ENCODE measurements at places on chromosomes 12 and 14.

GRCh38 chr12:100238801-100239200 is 28.1 kb downstream of the DEPDC4 start:
- DNase-seq, result no peak

DNA sequence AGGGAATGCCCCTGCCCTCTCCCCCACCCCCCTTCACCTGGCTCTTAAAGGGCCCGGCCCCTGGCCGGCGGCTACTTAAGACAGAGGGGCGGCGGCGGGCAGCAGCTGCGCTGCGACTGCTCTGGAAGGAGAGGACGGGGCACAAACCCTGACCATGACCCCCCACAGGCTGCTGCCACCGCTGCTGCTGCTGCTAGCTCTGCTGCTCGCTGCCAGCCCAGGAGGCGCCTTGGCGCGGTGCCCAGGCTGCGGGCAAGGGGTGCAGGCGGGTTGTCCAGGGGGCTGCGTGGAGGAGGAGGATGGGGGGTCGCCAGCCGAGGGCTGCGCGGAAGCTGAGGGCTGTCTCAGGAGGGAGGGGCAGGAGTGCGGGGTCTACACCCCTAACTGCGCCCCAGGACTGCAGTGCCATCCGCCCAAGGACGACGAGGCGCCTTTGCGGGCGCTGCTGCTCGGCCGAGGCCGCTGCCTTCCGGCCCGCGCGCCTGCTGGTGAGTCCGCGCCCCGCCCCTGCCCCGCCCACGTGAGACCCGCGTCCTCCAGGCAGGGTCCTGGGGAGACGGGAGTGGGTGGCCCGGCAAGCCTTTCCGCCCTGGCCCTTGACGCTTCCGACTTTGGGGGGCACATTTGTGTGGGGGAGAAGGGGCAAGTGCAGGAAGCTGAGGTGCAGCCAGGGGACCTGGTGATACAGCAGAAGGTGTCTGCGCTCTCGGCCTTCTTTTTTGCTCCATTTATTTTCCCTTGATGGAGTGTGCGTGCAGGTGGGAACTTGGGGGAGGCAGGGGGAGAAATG is at the start of gene IGFBP6:
Gene IGFBP6, plus strand, starts transcription at position 104 of the 790 bp plus-strand sequence. Its CDS starts 51 bp downstream, at position 155.
- peak; percentile 51 for DNase-seq

- no peak for DNase-seq
These were observed 275.0 kb upstream of the ATP2B1 start for GRCh38 chr12:89983622-89984021.

GRCh38 chr12:14314801-14315200 is 50.7 kb upstream of the ATF7IP start:
- DNase-seq, result no peak

- DNase-seq, result no peak
These were observed 12.4 kb downstream of the MTERF2 start for GRCh38 chr12:106974511-106974910.

DNA sequence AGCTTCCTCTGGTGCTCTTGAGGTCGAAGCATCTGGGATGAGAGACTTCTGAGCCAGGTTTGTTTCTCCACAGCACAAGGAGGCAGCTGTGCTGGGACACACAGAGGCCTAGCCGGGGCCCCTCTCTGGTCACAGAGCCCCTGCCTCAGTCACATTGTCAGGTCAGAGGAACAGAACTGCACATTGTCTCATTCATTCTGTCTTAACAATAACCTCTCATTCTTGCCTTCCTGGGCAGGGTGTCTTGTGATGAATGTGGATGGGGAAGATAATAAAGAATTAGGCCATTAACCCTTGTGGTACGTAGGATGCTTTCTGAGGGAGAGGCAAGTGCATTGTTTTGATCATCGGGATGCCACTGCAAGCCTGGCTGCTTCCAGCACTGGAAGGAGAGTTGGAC is 29.8 kb downstream of the FNTB start:
- DNase-seq, result no peak

GRCh38 chr12:128795530-128796361 is 28.0 kb downstream of the SLC15A4 start:
- no peak for DNase-seq

- DNase-seq, result no peak
These were observed 24.4 kb upstream of the FBRSL1 start for GRCh38 chr12:132465269-132466190.

DNA sequence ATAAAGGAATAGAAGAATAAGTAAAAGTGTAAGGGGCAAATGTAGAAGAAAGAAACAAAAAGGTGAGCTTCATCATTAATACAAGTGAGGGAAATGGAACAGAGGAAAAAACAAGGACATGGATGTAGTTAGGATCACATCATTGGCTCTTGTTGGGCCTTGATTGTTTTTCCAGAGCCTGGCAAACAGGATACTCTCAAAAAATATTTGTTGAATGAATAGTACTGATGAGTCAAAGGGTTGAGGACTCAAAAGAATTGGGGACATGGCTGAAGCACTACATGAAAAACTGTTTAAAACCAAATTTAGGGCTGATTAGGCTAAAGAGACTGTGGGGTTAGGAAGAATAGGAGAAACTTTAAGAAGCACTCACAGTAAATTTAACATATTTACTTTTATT is 11.4 kb upstream of the SRP54 start:
- DNase-seq, result no peak

DNA sequence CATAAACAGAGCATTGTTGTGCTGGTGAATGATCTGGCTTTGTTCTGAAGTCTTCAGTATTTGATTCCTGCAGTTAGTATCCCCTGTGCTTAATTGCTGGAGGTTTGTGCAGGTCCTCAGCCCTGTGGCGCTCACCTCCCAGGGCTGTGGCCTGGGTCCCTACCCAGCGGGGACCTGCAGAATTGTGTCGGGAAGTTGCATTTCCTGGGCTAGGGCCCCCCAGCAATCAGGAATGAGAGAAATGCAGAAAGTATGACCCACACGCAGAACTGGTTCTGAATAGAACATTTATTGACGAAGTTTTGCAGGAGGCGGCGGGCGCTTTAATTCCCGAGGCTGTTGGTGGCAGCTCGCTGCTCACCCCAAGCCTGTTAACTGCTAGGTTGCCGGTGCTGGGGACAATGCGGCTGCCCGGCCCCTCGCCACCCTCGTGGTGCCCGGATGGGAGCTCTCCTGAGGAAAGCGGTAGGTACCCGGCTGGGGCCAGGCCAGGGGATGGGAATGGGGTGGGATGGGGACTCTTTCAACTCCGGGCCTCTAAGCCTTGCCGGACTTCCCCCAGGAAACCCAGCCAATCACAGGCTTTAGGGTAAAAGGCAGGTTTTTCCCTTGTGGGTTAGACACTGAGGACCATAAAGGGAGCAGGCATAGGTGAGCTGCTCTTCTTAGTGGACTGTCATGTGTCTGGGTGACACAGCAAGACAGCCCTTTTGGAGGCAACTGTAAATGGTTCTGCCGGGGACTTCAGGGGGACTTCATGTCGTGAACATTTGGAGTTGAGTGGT is 11.6 kb downstream of the PLEKHG3 start:
- DNase-seq, result no peak

GRCh38 chr14:75820761-75821160 is 159.7 kb downstream of the TTLL5 start:
- no peak for DNase-seq

- no peak for DNase-seq
These were observed 67.4 kb upstream of the ACTN1 start for GRCh38 chr14:69046476-69046860.

- peak; percentile 2 for DNase-seq
These were observed 88.3 kb downstream of the OTOGL start for GRCh38 chr12:80187660-80188090.

- no peak for DNase-seq
These were observed 6.3 kb downstream of the SIVA1 start for GRCh38 chr14:104758981-104759969.

DNA sequence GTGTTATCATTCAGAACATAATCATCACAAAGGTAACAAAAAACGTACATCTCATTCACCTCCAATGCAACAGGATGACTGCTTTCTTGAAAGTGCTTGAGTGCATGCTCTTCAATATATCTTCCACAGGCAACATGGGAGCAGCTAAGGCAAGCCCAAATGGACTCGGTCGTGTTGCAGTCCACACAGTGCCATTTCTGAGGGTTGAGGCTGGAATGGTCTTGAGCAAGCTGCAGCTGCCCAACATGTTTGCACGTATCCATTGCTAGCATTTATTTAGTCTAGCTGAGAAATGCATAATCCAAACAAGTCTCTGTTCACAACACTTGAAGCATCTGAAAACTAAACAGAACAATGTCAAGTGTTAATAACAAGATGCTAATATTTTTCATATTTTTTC is 17.3 kb downstream of the USP44 start:
- DNase-seq, result no peak

DNA sequence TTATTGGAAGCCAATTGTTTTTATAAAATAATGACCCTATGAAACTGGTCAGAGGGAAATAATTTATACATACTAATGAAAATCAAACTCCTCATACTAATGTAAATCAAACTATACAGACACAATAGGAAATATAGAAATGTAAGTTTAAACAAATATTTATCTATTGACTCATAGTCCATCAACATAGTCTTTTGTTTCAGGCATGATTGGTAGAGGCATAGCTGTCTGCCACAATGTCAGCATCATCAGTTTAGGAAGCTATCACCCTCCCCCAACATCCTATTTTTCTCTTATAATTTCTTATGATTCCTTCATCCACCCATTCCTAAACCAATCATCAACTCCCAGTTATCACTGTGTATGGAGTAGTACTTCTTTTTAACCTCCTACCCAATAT is 117.7 kb downstream of the SLC38A6 start:
- no peak for DNase-seq

- DNase-seq, result no peak
These were observed 7.9 kb upstream of the BBS10 start for GRCh38 chr12:76356071-76356470.

DNA sequence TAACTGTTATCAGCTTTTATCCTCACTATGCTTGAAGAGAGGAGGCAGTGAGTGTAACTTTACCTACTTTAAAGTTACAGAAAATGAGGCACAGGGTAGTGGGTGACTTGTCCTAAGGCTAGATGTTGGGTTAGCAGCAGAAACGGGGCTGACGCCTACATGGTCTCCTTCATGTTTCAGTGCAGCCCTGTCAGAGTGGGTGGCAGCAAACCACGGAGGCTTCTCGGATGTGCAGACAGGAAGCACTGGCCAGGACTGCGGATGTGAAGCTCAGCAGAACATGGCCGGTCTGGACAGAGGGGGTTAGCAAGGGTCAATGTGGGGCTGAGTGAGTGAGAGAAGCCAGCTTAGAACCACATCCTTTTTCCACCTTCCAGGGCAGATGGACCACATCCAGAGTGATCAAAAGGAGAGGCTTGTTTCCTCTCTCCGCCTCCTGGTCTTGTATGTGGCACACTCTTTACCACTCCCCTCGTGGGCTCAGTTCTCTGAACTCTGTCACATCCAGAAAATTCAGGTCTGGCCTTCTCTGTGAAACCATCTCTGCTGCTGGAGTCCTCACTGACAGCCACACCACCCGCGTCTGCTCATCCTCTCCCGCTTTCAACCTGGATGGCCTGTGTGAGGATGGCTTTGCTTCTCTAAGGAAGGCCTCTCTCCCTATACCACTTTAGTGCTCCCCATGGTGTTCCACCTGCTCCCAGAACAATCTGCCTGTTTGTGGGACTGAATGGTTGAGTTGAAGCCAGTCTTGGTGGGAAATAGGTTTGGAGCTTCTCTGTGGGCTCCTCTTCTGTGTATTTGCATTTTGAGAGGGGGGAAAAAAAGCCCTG is 14.1 kb downstream of the SUSD6 start:
- peak; percentile 58 for DNase-seq

DNA sequence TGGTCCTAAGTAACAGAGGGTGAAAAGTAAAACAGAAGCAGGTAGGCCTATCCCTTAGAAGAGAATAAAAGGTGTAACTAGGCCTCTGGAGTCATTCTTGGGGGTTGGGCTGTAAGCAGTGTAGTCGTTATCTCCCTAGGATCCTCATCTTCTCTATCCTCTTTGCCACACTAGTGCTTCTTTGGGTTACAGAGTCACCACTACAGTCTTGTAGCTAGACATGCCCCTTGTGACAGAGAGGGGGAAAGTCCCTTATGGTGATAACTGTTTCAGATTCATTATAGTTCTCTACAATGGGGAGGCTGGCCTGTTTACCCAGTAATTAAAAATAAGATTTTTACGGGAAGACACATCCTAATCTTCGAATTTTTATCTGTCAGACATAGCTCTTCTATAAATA is 16.4 kb upstream of the SRP54 start:
- DNase-seq, result no peak

Measured in stimulated activated CD4-positive, alpha-beta T cell treated with anti-CD3 and anti-CD28 coated beads, Interleukin-4, amount 100 ng/mL, for 48 hours (primary cell).